ENCODE measurements at places on chromosomes 3 and 15.

DNA sequence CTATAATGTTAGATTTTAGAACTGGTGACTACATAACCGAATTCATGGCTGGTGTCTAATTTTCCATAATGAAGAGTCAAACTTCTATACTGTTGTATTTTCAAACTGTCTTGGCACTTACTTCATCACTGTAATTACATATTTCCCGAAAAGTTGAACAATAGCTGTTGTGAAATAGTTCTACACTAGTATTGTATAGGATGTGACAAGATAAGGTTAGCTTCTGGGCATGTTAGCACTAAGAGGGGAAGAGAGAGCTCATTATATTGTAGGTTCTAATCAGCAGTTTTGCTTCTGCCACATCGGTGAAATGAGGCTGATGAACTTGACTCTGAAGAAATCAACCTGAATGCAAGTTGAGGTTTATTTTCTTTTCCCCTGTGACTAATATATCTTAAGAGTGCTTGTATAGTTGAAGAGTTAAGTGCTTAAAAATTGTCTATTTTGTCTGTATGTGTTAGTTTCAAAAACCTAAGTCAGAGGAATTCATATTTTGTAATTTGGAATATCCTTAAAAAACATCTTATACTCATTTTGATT lies 8.9 kb downstream of the GYG1 start:
- DNase-seq: no peak

- no peak for DNase-seq
Measured at GRCh38 chr3:52679811-52680210, 5.9 kb downstream of the PBRM1 start.

DNA sequence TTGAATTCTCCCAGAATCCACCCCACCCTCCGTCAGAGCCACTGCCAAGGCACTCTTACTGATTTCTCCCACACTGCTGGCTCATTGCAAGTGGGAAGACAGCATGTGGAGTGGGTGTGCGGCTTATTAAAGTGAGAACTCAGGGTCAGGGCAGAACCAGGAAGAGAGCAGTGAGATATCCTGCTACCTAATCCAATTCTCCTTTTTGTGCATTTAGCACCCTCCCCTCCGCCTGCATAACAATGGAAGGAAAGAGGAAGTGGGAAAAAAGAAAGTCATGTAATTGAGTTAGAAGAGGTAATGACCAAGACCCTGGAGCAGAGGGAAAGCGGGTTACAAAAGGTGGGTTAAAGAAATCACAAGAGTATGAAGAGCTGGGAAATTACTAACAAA lies 27.8 kb upstream of the PIK3CB start:
- no peak for DNase-seq

DNA sequence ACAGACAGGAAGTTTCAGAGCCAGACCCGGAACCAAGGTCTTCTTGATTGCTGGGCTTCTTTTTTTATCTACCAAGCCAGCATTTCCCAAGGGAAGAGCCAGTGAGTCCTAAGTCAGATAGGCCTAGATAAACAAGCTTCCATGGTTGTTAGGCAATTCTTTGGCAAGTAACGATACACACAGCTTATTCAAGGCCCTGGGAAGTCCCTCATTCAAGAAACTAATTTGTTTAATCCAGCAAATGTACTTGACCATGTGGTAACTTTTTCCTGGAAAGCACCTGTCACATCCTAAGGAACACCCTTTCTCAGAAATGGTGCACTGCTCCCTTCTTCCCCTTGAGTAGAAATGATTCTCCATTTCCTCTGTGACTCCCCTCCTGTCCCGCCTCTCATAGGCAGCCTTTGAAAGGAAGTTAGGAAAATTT lies 209.9 kb downstream of the ITPR1 start:
- DNase-seq: no peak

DNA sequence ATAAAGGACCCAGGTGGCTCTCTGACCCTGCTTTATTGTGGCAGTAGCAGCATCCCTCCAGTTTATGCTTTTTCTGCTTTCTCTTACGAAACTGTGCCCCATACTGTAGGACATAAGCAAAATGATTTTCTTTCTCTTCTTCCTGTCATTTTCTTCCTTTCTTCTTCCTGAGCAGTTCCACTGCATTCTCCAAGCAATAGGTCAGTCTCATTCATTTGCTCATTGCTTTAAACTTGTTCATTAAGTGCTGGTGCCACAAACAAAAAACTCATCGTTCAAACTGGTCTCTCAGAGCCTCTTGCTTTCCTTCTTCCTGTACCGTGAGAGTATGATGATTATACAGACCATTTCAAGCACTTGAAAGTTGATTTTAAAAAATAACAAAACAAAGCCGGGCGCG lies 66.8 kb downstream of the PDE8A start:
- no peak for DNase-seq

Data from GM12864 (cell line).